ENCODE measurements at places on chromosomes 6 and 20.

DNA sequence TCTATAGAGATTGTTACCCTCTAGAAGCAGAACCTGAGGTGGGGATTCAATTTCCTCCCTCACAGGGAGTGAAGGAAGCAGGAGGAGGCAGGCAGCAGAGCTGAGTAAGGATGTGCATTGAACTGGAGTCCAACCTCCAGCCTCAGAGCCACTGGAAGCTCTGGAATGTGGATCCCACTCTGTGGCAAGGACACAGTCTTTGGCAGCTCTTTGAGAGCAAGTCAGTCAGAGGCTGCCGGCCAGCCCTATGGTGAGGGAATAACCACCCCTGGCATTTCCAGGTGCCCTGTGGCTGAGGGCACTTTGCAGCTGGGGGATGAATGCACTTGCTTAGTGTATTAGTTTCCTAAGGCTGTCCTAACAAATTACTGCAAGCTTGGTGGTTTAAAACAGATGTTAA is 37.2 kb downstream of the EBF4 start:
- no peak for DNase-seq

DNA sequence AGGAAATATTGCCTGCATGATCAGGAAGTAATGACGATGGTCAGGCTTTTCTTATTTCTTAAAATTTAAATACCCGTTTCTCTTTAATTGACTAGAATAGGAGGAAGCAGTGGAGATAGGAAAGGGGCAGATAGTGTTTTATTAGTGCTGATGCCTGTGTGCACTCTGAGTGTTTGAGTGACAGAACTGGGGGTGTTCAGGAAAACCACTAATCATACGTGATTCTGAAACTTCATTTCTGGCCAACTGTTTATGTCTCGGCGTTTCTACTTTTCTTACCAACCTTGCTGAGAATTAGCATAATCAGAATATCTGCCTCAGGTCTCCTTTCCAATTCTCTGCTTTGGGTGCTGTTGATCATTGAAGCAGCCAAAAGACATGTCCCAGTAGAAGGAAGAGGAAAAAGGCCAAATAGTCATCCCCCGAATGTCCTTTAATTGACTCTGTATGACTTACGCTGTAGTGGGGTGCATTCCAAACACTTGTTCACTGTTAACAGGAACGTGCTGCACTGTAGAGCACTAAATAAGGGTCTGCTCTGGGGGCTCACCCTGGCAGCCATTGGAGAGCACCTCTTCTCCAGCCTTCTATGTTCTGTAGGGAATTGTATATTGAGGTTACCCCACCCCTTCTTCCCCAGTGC is 152.9 kb downstream of the JARID2 start:
- no peak for DNase-seq

GRCh38 chr6:490251-491037 is 98.9 kb downstream of the IRF4 start:
- DNase-seq, result no peak

- DNase-seq, result no peak
These were observed 182.2 kb downstream of the FARS2 start for GRCh38 chr6:5443491-5443890.

GRCh38 chr6:116278854-116279231 is 887 bp downstream of the TSPYL1 start:
- DNase-seq, result no peak

DNA sequence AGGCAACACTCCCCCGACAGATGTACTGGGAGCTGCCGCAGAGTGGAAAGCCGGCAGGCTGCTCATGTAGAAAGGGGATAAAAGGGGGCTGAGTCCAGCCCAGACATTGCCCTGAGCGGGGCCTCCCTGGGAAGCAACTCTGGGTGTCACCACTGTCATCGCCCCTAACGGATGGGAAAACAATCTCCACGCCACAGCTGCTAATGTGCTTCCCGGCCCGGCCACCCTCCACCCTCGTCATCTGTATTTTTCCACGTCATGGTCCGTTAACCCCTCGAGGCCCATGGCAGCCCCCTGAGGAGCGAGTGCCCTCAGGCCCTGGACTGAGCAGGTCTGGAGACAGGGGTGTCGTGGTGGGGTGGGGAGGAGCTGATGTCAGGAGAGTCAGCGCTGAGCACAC is 227.4 kb downstream of the DLL1 start:
- DNase-seq, result no peak

DNA sequence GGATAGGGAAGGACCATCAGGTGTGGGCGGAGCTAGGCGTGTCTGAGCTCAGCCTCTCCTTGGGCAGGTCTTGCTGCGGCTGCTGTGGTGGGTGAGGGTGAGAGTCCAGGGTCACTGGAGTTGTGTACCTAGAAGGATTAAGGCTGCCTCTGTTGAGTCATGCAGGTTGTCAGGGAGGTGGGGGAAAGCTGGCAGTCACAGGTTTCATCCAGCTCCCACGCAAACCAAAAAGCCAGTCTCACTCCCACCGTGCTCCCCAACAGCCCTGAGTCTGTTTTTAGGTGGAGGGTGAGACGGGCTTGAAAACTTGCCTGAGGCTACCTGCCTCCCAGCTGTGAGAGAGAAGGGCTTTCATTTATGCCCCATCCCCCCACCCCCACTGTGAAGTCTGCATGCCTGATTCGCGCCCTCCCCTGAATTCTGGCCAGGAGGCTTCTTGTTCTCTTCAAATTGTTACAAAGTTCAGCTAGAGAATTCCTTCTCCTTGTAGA is 161.5 kb downstream of the MYLK4 start:
- no peak for DNase-seq

DNA sequence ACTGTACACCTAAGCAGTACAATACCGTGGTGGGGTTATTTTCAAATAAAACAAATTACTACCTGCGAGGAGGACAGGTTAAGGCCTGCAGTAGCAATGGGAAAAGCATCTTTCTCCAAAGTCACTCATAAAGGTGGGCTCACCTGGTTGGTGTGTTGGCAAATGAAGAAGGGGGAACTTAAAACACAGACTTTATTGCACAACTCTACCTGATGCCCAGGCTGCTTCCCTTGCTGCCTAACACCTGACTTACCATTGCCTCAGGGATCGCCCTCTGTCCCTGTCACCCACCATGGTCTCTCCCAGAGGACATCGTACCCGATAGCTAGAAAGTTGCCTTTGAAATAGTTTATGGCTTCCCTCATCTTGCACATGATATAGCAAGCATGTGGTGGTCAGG is 53.6 kb downstream of the GNAS start:
- DNase-seq, result no peak

DNA sequence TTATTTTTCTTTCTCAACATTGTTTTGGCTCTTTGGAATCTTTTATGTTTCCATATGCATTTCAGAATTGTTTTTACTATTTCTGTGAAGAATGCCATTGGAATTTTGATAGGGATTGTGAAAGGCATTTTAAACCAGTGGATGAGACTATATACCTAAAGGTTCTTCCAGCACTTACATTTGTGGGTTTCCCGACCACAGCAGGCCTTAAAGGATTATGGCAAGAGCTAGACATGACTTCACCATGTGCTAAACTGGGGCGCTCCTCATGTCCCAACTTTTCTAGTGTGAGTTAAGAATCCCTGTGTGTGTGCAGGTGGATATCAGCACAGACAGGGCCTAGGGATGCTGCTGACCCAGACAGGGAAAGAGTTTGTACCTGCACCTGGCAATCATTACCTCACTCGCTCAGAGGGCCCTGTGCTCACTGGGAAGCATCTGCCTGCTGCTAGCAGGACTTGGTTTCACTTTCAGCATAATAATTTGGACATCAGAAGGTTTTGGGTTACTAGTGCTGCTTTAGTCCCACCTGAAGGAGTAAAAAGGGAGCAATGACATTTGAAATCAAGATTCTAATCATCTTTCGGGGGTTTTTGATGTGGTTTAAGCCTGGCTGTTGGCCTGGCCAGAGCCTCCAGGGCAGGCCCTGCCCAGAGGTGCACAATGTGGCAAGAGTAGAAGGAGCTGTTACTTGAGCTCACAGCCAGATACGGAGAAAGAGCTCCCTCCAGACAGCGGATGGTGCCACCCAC is 137.1 kb downstream of the CDC5L start:
- DNase-seq, result no peak

DNA sequence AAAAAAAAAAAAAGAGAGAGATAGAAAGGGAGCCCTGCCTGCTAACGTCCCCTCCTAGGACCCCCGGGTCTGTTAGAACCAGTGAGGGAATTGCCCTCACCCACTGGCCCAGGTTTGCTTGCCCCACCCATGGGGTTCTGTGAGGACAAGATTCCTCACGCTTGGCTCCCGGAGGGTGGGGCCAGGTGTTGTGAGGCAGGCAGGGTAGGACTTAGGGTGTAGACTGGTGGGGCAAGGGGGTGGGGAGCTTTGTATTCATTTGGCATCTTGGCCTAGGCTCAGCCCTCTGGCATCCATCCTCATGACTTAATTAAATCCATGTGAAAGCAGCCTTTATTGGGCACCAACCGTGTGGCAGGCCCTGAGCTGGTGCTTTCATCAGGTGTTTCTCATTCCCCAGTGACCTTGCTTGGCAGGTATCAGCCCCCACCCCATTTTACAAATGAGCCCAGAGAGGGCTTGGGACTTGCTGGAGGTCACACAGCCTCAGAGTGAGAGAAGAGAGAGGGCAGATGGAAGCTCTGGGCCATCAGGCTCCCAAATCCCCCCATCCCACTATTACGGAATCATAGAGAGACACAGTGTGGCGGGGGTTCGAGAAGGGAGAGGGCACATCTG is 19.0 kb downstream of the RAB44 start:
- DNase-seq, result no peak

DNA sequence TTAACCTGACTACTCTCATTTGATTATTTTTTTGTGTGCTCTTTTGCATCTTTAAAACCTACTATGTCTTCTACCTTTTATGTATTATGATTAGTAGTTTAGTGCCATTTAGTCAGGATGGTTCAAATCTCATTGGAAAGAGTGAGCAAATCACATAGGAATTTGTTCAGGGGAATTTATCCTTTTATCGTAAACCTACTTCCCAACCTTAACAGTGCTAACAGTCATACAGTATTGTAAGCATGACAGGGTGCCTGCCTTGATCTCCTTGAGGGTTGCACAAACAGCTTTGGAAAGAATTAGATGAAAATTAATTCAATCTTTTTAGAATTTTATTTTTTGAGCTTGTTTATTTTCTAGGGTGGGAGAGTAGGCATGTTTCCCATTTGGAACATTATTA is 18.3 kb downstream of the RNF8 start:
- DNase-seq, result no peak

DNA sequence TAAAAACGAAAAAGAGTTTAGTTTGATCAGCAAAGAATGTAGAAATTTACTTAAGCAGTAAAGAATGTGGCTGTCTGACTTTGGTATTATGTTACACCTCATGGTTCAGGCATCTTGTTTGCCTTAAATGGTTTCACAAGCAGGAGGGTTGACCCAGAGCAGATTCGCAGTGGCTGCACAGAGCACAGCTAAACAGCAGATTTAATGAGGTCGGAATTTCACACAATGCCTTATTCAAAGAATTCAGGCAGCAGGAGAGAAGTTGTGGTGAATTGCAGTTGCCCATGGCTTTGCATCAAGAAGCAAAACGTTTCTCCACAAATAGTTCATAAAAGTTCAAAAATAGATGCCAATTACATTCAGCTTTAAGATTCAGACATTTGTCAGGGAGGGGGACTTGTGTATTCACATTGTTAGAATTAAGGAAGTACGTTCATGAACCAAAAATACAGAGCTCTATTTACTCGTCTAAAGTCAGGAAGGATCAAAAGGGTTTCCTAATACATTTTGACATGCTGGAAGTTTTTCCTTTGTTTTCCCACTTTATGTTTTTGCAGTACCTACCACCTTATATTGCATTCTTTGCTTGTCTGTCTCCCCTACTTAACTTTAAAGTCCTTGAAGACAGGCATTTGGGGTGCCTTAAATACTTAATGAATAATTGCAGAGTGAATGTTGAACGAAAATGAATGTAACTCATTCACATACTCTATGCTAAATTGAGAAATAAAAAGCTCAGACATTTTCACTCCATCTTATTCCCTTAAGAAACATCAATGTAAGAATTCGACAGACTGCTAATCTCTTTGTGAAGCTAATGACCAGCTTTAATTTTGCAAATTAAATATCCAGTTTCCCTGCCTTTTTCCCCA is 1163.6 kb upstream of the CITED2 start:
- no peak for DNase-seq

All from stimulated activated CD8-positive, alpha-beta memory T cell treated with anti-CD3 and anti-CD28 coated beads, Interleukin-15, amount 100 ng/mL, for 24 hours (primary cell).